ENCODE measurements at places on chromosomes 1 and 21.

DNA sequence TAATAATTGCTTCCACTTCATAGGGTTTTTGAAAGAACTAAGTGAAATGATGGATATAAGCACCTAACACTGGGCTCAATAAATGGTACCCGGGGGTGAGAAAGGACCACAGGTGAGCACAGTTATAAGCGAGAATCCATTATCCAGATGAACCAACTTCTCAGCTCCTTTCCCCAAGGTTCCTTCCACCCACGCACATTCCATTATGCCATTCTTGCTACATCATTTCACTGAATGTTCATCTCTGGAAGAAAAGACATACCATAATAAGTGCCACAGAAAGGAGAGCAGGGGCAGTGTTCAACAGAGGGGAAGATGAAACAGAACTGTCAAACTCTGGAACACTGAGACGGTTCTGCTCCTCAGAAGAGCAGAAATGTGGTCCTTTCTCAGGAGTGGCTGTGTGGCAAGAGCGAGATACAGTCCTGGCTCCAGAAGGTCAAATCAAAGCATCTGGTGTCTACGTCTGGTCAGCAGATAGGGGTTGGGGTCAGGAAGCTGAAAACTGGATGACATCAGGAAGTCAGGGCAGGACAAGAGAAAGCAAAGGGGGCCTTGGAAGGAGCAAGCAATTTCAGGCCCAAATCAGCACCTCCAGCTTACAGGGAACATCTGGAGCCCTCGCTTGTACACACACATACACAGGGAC is 255.4 kb upstream of the TMEM51 start:
- no peak for DNase-seq

- DNase-seq: no peak
Measured at GRCh38 chr21:41369920-41370839, 8.4 kb downstream of the MX2 start.

- no peak for DNase-seq
Measured at GRCh38 chr1:13911697-13912619, 212.0 kb downstream of the PRDM2 start.

- DNase-seq: no peak
Measured at GRCh38 chr21:16330908-16331268, 601.1 kb downstream of the USP25 start.

GRCh38 chr1:244154508-244154871 is 103.4 kb downstream of the ZBTB18 start:
- DNase-seq: no peak

- no peak for DNase-seq
Measured at GRCh38 chr1:216805953-216806352, 82.7 kb upstream of the ESRRG start.

GRCh38 chr1:167602840-167603239 is 27.2 kb upstream of the RCSD1 start:
- DNase-seq: no peak

GRCh38 chr1:187051618-187052232 is 223.0 kb downstream of the PLA2G4A start:
- no peak for DNase-seq

DNA sequence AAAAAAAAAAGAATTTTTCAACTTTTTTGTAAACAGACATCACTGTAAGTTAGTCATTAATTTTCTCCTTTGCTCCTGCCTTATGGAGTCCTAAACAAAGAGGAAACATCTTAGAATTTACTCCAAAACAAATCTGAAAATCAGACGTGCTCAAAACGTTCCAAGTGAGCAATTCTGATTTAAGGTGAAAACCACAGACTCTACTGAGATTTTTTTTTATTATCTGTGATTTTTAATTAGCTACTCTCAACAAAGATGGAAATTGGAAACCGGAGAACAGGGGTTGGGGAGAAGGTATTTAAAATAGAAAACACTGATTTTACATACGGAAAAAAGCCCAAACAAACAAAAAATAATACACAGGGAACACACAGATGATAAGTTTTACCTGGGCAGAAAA is 7.8 kb upstream of the CTSK start:
- DNase-seq: no peak

GRCh38 chr1:87034351-87034750 is 119.9 kb downstream of the HS2ST1 start:
- no peak for DNase-seq

- no peak for DNase-seq
Measured at GRCh38 chr21:35768187-35768586, 292.1 kb downstream of the SETD4 start.

- DNase-seq: no peak
Measured at GRCh38 chr21:25300632-25301031, 306.6 kb downstream of the MRPL39 start.

- no peak for DNase-seq
Measured at GRCh38 chr1:183832459-183832858, 27.5 kb downstream of the RGL1 start.

- no peak for DNase-seq
Measured at GRCh38 chr1:157961805-157962762, 31.4 kb upstream of the KIRREL1 start.

DNA sequence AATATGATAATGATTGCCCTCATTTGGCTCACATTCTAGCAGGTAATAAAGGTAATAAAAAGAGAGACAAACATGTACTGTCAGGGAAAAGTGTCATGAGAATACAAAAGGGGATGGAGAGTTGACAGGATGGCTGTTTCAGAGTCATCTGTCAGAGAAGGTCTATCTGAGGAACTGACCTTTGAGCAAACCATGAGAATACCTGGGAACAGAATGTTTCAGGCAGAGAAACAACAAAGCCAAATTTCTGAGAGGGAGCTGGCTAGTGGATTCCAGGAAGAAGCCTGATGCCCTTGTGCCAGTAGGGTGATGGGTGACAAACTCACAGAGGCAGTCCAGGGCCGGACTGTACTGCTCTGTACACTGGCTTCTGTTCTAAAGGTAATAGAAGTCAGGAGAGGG is 107.2 kb downstream of the C1orf21 start:
- DNase-seq: no peak

DNA sequence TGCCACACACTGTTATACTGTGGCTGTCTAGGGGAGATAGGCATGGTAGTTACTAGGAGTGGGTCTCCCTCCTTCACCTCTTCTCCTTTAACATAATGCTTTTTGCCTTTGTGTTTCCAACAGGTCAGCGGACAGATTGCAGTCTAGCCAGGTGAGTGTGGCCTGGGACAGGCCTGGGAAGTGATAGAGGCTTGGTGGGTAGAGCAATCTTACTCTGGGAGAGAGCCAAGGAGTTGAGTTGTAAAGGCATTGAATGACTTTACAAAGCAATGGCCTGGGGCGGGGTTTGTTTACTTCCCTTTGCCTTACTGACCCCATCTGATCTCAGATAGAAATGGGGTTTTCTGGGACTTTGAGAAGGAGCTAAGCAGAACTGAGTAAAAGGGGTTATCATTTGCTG is 51.0 kb upstream of the IKBKE start:
- no peak for DNase-seq

DNA sequence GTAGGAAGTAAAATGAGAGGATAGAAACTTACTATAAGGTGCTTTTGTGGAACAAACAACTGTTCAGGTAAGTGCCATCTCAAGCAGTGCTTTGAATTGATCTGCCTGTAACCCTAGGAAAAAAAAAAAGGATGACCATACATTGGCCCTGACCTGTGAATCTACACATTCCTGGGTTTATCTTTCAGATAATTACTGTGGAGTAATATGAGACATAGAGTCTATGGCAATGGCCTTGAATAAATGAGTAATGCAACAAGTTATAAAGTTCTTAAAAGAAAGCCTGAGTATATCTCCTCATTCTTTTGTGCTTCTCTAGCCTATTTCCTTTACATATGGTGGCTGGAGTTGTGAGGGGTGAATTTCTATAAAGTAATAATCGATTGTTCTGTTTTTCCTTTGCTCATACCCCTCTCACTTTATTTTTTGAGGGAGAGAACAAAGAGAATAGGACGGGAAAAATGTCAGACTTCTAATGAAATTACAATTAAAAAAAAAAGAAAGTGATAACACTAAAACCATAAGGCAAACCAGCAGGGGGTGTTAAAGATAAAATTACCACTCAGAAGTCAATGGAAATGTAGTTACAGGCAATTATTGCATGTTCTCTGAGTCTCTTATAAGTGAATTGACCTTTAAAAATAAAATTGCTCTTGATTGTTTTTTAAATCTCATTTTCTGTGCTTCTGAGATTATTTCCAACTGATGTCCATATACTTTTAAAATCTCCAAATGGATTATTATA is 12.4 kb upstream of the ATP1A1 start:
- DNase-seq: no peak

GRCh38 chr1:29695803-29696202 is 459.5 kb downstream of the PTPRU start:
- DNase-seq: no peak

DNA sequence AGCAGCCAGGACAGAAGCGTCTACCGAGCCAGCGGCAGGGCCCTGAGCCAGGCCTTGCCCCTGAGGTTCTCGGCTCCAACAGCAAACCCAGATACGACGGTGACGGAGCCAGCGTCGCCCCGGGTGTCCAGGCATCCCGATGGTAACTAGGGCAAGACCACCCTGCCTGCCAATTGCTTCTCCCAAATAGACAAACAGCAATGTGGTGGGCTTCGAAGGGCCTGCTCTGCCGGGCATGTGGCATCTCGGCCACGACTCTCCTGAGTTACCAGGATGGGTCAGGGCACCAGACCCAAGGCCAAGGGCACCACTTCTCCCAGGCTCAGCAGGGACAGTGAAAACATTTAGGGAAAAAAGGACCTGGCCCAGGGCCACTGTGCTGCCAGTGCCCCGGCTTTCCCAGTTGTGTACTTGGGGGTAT is 3.2 kb upstream of the ACTRT2 start:
- DNase-seq: no peak

DNA sequence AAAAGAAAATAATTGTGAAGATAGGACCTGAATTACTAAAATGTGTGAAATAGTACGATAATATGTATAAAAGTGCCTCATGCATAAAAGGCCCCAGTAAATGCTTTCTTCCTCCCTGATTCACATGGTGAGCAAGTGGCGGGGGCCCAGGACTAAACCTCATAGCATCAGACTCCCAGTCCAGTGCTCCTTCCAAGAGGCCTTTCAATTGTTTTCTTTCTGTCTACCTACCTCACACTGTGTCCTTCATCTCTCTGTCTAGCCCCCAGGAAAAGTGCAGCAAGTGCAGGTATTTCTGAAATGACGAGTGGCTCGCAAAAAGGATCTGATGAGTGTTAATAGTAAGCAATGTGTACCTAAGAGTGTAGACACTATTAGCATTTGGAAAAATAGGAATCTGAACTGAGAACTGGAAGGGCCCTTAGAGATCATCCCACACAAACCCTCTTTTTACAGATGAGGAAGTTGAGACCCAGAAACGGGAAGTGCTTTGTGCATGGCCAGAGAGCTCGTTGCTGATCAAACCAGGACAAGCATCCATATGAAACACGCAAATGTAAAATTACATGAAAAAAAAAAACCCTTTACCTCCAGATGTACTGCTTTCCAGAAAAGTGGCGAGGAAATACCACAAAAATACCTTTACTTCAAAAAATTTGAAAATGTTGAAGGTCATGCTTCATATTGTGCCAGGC is 118.2 kb upstream of the HOOK1 start:
- DNase-seq: no peak

- no peak for DNase-seq
Measured at GRCh38 chr1:39081271-39082009, 55.3 kb downstream of the NDUFS5 start.

DNA sequence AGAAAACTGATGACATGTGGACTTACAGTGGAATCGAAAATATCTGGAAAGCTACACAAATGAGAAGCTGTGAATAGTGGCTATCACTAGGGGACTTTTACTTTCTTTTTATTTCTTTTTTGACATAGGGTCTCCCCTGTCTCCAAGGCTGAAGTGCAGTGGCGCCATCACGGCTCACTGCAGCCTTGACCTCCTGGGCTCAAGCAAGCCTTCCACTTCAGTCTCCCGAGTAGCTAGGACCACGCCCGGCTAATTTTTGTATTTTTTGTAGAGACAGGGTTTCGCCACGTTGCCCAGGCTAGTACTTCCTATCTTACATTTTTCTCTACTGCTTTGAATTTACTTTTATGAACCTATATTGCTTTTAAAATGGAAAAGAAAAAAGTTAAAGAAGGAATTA is 10.5 kb downstream of the TMEM35B start:
- no peak for DNase-seq

DNA sequence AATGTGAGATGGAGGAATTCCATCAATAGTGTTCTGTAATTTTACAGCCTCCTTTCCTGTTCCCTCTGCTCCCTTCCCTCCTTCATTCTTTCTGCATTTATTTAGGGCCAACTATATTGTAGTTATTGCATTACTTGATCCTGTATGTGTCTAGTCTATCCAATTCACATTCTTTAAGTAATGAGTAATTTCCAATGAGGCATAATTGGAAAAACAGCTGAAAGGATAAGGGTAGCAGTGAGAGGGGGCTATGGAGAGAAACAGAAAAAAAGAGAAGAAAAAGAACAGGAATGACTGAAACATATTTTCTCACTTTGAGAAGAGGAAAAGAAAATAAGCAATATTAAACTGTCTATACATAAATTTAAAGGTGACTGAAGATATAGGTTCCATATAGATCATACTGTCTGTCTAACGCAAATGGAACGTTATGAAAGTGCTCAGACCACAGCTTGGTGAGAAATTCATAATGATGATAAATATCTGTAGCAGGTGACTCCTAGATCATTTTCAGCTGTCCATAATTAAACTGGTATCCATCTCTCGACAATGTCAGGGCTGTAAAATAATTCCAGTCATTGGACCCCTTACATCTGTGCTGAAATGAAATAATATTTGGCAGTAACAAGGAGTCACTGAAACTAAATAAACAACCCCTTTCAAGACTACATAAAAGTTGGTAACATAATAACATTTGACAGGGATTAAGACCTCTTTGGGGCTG is 61.8 kb downstream of the SPAG17 start:
- DNase-seq: no peak

DNA sequence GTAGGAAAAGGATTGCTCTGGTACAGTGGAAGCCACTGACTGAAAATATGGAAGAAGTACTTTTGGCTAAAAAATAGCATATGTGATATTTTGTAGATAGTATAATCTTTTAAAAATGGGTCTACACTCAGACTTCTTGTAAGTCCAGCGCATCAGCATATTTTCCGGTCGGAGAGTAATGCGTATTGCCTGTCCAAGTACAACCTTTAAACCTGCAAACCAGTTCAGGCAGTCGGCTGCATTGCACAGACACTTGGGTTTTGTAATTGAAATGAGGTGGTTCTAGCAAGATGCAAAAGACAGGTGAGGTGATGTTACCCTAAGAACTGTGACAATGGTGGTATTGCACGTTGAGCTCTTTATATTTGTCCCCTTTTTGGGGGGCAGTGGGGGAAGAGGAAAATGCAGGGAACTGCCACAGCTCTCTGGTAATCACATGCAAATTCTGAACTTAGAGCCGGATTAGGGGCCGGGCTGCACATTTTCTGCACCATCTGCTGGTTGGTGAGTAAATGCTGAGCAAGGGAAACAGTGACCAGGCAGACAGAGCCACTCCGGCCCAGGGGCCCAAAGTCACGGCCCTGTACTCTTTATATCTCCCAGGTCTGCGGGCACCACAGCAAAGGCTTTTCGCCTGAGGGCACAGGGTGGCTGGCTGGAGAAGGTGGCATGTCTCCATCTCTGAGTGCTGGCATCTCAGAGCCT is 2.3 kb downstream of the GPR137B start:
- no peak for DNase-seq

- DNase-seq: no peak
Measured at GRCh38 chr1:65688848-65689247, 103.8 kb upstream of the PDE4B start.

All from stimulated activated CD8-positive, alpha-beta memory T cell treated with anti-CD3 and anti-CD28 coated beads, Interleukin-4, amount 100 ng/mL, for 1 hour (primary cell).